ENCODE measurements at places on chromosomes 1 and 21.

- no peak for DNase-seq
Observed at GRCh38 chr1:39958403-39959200, 3.7 kb downstream of the MFSD2A start.

DNA sequence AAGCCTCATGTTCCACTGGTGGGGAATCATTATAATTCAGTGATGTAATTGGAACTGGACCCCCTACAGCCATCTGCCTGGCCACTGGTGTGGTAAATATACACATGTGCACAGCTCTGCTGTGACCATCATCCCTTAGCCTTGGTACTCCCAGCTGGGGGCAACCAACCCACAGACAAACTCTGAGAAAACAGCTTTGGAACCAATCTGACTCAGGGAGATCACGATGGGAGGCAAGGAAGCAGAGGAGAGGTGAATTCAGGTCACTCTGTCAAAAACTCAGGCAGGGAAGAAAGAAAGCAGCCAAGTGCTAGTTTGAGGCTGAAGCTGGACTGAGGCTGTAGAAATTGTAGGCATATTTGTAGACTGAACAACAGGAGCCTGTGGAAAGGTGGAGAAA lies 197.8 kb upstream of the GALNT2 start:
- no peak for DNase-seq

- no peak for DNase-seq
Observed at GRCh38 chr1:175009532-175009931, 9.8 kb downstream of the CACYBP start.

DNA sequence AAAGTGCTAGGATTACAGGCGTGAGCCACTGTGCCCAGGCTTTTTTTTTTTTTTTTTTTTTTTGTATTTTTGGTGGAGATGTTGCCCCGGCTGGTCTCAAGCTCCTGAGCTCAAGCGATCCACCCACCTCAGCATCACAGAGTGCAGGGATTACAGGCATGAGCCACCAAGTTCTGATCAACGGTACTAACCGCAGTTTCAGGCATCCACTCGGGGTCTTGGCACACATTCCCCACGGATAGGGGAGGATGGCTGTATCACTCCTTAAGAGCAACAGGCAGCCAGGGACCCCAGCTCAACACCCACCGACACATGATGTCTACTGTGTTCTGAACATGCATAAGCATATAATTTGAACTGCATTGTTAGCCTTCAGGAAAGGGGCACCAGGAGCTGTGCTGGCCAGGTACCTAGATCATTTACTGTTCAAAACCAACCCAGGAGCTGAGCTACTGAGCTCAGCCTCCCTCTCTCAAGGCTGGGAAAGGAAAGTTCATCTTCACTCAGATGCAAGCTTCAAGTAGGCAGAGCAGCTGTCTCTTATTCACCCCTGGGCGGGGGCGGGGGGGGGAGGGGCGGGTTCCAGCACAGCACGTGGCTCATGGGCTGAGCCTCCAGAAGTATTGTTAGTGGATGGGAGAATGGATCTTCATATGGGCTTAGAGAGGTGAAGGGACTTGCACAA lies 24.7 kb downstream of the CAPZB start:
- peak; percentile 84 for DNase-seq

DNA sequence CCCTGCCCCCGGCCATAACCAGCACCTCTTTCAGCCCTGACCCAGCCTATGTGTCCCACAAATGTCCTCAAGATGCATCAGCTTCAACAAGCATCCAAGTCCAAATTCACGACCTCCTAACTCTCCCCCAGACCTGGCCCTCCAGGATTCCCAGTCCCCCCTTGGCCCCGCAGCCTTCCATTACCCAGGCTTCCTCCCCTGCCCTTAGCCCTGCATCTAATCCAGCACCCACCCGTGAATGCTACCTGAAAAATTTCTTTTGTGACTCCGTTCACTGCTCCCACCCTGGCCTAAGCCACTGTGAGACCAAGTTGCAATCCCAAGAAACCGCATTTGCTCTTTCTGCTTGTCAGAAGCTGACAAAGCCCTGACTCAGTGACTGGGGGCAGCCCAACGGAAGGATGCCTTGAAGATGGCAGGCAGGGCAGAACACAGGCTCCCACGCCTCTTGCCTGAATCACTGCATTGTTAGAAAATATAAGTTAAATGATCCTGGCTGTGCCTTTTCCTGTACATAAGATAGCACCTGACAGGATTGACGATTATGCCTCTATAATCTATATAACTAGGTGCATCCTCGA lies 939 bp upstream of the MFAP2 start:
- no peak for DNase-seq

All from NCI-H510A treated with DMSO at 0.1 percent for 48 hours (cell line).